Aorta (tissue), 5 donors: ENCODE measurements at places on chromosomes 7 and 10. TPM values are rescaled to one million over a fixed set of nuclear protein-coding genes. Genes with fewer than 3 reads are reported as not detected.

GRCh38 chr7:84113286-84113685, 81.3 kb downstream of the SEMA3A start:
- no peak for DNase-seq

GRCh38 chr10:113475381-113475807, 77.5 kb upstream of the HABP2 start:
- no peak for DNase-seq

- no peak for DNase-seq
These were observed 123.2 kb upstream of the UNC5B start for GRCh38 chr10:71089162-71089561.

Gene ADRA2A
- 11.5 TPM for total RNA-seq

Gene EIF4H
- 190 TPM for total RNA-seq

Gene POM121L12
- not detected for total RNA-seq

Gene ANKRD1
- 0.30 TPM for total RNA-seq

Gene FAM131B
- 3.8 TPM for total RNA-seq
